ENCODE measurements at places on chromosomes 2 and 18. TPM values are rescaled to one million over a fixed set of nuclear protein-coding genes. Genes with fewer than 3 reads are reported as not detected.
A peak's percentile ranks its signal among the peaks of the same experiment; 100 is the strongest.

RBMS1 gene
- total RNA-seq, result 75.9 TPM

SERPINB5 gene
- total RNA-seq, result not detected

XIRP2 gene
- not detected for total RNA-seq

NGEF gene
- not detected for total RNA-seq

POTEJ gene
- not detected for total RNA-seq

EDAR gene
- total RNA-seq, result not detected

LNPK gene
- total RNA-seq, result 48.2 TPM

COL3A1 gene
- total RNA-seq, result 402 TPM

CHRNA1 gene
- total RNA-seq, result not detected

CHRND gene
- total RNA-seq, result not detected

DNA sequence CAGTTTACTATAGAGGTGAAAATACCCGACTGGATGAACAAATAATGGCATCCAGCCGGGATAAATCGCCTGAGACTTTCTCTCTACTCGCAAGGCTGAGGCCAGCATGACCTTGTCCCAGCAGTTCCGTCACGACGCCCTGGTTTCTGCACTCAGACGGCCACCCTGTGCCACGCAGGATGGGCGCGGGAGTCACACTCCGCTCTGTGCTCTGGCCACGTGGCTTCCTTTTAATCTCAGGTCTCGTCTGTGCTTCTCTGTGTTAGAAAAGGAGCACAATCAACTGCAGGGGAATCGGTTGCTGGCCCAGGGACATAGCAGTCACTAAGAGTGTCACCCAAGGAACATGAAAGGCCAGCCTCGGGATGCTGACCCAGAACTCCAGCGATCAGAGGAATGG, 194.7 kb upstream of the PXDN start:
- no peak overlapping the region for H3K4me3 ChIP-seq
- no peaks in the 10 kb centered on the region for H3K36me3 ChIP-seq
- no peak overlapping the region for H3K27ac ChIP-seq

GRCh38 chr2:21656330-21657075, 532.7 kb downstream of the TDRD15 start:
- no peaks in the 10 kb centered on the region for H3K27me3 ChIP-seq
- H3K36me3 ChIP-seq, result no peaks in the 10 kb centered on the region
- no peak for DNase-seq

- no peaks in the 10 kb centered on the region for H3K27me3 ChIP-seq
- peaks cover 52% of the 10 kb centered on the region for H3K4me1 ChIP-seq
Measured at GRCh38 chr2:85438201-85439024, 19.9 kb downstream of the SH2D6 start.

DNA sequence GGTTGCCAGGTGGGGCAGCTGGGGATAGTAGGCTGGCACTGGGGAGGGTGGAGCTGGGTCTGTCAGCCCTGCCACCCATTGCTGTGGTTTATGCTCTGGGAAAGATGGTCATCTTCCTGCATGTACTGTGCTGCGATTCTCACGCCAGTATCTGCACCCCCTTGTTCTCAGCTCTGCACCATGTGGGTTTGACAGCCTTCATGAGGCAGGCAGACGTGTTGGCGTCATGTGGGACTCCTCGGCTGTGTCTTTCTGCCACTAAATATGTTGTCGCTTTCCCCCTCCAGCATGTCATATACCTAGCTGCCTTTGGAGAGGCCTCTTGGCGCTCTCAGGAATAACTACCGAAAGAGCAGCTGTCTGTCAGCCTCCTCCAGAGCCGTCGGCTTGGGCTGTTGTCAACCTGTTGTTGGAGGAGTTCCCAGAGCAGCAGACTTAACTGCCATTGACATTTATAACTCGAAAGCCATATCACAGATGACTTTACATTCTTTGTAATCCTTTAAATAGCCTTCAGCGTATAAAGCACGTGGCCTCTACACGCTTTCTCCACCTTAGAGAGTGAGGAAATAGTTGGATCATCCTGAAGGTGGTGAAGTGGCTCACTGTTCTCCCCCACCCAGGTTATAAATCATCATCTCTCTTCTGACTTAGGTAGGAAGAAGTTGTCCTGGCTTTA, 80.4 kb upstream of the MGAT5 start:
- H3K27me3 ChIP-seq, result no peaks in the 10 kb centered on the region
- no peak overlapping the region for H3K27ac ChIP-seq
- H3K4me3 ChIP-seq, result no peak overlapping the region
- peaks cover 36% of the 10 kb centered on the region for H3K4me1 ChIP-seq
- DNase-seq, result no peak

- H3K36me3 ChIP-seq, result no peaks in the 10 kb centered on the region
- no peak for DNase-seq
- H3K4me3 ChIP-seq, result no peak overlapping the region
Measured at GRCh38 chr2:28165087-28165635, 227.5 kb upstream of the FOSL2 start.

GRCh38 chr2:232276733-232277313, 101.7 kb upstream of the ALPP start:
- H3K4me1 ChIP-seq, result no peaks in the 10 kb centered on the region
- H3K27ac ChIP-seq, result no peak overlapping the region
- H3K36me3 ChIP-seq, result no peaks in the 10 kb centered on the region
- H3K4me3 ChIP-seq, result no peak overlapping the region
- peak; percentile 33 for DNase-seq

DNA sequence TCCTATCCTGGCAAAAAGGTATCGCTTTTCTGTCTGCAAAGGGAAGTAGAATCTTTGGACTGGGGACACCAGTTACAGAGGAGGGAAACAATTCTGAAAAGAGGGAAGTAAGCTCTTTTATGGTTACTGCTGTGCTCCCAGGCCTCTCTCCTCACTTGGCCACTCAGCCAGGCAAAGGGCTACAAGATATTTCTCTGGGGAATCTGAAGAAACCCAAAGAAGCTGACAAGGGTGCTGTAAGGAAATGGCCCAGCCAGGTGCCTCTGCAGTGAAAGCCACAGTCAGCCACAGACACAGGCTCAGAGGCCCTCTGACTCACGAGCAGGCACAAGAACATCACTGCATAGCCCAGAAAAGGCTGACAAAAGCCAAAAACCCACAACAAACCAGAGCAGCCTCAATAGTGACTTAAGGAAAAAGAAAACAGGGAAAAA, 5.8 kb downstream of the HDLBP start:
- H3K27me3 ChIP-seq, result no peaks in the 10 kb centered on the region
- H3K4me3 ChIP-seq, result no peak overlapping the region
- no peak for DNase-seq
- H3K36me3 ChIP-seq, result no peaks in the 10 kb centered on the region
- H3K4me1 ChIP-seq, result peaks cover 29% of the 10 kb centered on the region

GRCh38 chr2:201404699-201405280, 46.5 kb downstream of the TRAK2 start:
- H3K36me3 ChIP-seq, result no peaks in the 10 kb centered on the region
- DNase-seq, result no peak
- peak overlapping the region; percentile 76 for H3K27ac ChIP-seq
- no peak overlapping the region for H3K4me3 ChIP-seq
- no peaks in the 10 kb centered on the region for H3K27me3 ChIP-seq
- H3K4me1 ChIP-seq, result peaks cover 56% of the 10 kb centered on the region

- peak; percentile 37 for DNase-seq
- no peak overlapping the region for H3K27ac ChIP-seq
- H3K4me3 ChIP-seq, result no peak overlapping the region
Measured at GRCh38 chr18:9704233-9705118, 3.6 kb upstream of the RAB31 start.

DNA sequence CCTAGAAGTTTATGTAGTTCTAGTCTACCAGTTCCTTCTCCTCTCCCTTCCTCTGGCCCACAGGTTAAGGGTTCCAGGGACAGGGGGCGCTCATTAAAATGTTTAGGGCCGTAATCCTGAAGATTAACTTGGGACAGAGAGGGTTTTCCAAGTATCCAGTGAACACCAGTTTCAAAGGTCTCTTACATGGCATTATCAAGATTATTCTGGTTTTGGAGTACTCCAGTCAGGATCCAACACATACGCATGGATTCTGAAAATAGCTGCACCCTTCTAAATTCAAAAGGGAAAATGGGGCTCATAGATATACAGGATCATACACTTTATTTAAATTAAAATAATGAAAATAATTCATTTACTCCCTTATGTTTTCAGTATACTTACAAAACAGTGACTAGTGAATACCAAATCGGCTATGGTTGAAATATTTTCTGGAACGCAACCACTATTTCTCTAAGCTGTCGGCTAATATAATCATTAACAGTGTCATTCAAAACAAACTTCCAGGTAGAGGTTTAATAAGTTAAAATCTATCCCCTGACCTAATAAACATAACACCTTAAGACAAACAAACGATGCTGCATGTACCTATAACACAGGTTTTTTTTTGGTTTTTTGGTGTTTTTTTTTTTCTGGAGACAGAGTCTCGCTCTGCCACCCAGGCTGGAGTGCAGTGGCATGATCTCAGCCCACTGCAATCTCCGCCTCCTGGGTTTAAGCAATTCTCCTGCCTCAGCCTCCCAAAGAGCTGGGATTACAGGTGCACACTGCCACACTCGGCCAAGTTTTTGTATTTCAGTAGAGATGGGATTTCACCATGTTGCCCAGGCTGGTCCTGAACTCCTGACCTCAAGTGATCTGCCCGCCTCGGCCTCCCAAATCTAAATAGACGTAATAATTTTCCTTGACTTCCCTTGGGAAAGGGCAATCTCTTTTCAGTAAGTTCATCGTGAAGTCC, 44.7 kb downstream of the MGAT4A start:
- H3K4me1 ChIP-seq, result no peaks in the 10 kb centered on the region
- no peaks in the 10 kb centered on the region for H3K27me3 ChIP-seq
- H3K4me3 ChIP-seq, result no peak overlapping the region
- H3K36me3 ChIP-seq, result no peaks in the 10 kb centered on the region
- no peak for DNase-seq

DNA sequence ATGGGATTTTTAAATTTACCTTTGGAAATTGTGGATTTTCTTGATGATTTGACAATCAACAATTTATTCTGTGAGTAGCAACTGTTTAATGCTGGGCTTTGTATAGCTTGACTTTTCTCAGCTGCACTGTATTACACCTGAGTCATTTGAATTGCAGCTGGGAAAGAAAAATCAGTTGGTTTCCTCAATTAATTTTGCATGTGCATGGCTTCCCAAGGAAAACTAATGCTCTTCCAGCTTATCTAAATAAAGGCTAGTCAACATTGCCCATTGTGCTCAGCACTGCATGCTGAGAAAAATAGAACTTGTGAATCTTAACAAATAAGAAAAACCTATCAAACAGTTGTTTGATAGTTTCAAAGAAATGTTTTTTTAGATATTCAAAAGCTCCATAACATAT, 268.3 kb upstream of the CDH20 start:
- H3K36me3 ChIP-seq, result no peaks in the 10 kb centered on the region
- H3K4me1 ChIP-seq, result no peaks in the 10 kb centered on the region
- no peak overlapping the region for H3K27ac ChIP-seq
- H3K27me3 ChIP-seq, result no peaks in the 10 kb centered on the region
- no peak overlapping the region for H3K4me3 ChIP-seq
- DNase-seq, result no peak

DNA sequence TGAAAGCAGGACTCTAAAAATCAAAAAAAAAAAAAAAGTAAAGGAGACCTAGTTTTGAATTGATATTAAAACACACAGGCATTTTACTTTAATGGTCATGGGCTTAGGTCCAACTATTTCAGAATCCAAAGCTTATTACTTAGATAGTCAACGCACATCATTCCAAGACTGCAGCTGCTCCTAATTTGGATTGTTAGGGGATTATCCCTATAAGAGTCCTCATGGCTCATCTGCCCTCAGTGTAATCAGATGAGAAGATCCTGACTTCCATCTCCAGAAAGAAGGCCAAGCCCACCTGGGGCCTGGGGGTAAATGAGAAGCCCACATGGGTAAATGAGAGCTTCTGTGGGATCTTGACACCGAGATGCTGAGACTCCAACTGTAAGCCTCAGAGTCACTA, 424.2 kb downstream of the NRXN1 start:
- DNase-seq, result no peak
- no peaks in the 10 kb centered on the region for H3K4me1 ChIP-seq
- H3K27ac ChIP-seq, result no peak overlapping the region
- no peaks in the 10 kb centered on the region for H3K36me3 ChIP-seq
- no peak overlapping the region for H3K4me3 ChIP-seq
- no peaks in the 10 kb centered on the region for H3K27me3 ChIP-seq

GRCh38 chr18:13353084-13353823, 134.7 kb downstream of the LDLRAD4 start:
- no peak overlapping the region for H3K4me3 ChIP-seq
- no peak overlapping the region for H3K27ac ChIP-seq
- no peaks in the 10 kb centered on the region for H3K36me3 ChIP-seq
- no peak for DNase-seq

GRCh38 chr18:68176901-68177300, 538.0 kb downstream of the TMX3 start:
- H3K27me3 ChIP-seq, result no peaks in the 10 kb centered on the region
- H3K36me3 ChIP-seq, result no peaks in the 10 kb centered on the region
- DNase-seq, result no peak
- H3K27ac ChIP-seq, result no peak overlapping the region
- no peaks in the 10 kb centered on the region for H3K4me1 ChIP-seq

DNA sequence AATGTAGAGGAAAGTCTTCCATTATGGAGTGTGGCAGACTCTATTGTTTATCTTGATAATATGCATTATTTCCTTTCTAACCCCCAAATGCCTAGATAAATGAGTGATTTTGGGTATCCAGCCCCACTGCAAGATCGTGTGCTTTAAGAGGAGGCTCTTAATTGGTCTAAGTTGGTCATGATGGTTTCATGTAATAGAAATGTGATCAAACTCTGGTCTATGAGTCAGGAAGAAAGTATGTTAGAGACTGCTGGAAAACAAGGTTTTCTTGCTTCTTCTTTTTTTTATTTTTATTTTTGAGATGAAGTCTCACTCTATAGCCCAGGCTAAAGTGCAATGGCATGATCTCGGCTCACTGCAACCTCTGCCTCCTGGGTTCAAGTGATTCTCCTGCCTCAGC, 344.5 kb upstream of the TNP1 start:
- H3K27me3 ChIP-seq, result no peaks in the 10 kb centered on the region
- H3K36me3 ChIP-seq, result no peaks in the 10 kb centered on the region
- H3K4me1 ChIP-seq, result no peaks in the 10 kb centered on the region
- H3K4me3 ChIP-seq, result no peak overlapping the region
- DNase-seq, result no peak

DNA sequence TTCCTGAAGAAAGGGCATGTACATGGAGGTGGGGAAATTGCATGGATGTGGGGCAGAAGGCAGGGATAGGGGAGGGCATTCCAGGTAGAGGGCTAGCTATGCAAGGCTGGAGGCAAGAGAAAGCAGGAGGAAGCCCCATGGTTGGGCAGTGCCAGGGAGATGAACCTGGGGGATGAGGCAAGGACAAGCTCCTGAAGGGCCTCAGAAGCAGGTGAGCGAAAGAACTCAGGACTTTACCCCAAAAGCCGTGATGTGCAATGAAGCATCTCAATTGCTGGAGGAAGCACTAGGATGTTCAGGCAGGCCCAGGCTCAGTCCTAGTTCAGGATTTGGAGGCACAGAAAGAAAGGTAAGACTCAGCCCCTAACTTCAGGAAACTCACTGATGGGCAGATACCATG, 117.0 kb upstream of the EPAS1 start:
- H3K27me3 ChIP-seq, result no peaks in the 10 kb centered on the region
- peaks cover 13% of the 10 kb centered on the region for H3K4me1 ChIP-seq
- H3K27ac ChIP-seq, result no peak overlapping the region
- no peak for DNase-seq
- H3K4me3 ChIP-seq, result no peak overlapping the region

All from sigmoid colon (tissue), 7 donors.